Activated B cell treated with CpG ODN at 0.5 μM for 24 hours (primary cell): ENCODE measurements at places on chromosomes 5 and 9.

GRCh38 chr9:32627394-32627954 is 8.0 kb downstream of the TAF1L start:
- DNase-seq: no peak

GRCh38 chr9:135607401-135608293 is 31.7 kb downstream of the GLT6D1 start:
- DNase-seq: no peak

DNA sequence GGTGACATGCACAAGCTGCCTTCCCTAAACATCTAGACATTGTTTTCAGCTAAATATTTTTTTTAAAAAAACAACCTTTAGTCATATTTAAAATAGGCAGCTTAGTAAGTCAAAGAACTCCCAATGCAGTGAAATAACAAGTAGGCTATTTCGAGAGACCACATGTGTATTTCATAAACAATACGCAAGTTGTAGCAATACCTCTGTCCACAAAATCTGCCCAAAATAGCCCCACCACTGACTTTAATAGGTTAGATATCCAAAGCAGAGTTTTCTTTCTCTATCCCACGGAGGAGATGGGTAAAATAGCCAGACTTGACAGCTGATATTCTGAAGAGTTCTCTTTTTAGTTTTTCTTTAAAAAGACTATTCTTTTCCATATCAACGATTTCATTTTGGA is 1.2 kb downstream of the SLC24A2 start:
- no peak for DNase-seq

DNA sequence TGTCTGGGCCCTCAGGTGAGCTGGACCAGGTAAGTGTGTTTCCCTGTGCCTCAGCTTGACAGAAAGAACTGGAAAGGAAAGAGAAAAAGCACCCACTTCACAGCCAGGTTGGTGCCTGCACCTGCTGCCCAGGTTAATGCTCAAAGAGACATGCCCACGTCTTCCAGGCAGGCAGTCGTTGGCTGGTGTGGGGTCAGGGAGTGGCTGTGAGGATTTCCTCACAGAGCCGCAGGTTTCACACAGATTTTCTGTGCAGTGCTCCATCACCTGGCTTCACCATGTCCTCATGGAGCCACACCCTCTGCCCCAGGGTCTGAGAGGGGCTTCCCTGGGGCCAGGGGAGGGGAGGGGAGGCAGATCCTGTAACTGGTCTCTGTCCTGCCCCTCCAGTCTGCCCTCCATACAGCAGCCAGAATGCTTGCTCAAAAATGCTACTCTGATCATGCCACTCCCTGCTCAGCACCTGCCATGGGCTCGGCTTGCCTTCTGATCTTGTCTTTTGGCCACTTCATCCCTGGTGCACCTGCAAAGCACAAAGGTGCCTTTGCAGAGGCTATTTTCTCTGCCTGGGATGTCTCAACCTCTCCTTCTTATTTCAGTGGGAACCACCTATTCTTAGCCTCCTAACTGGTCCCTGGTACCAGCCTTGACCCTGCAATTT is 82.5 kb upstream of the UBTD2 start:
- no peak for DNase-seq

- DNase-seq: no peak
Measured at GRCh38 chr9:132983491-132984201, 5.2 kb downstream of the GFI1B start.

DNA sequence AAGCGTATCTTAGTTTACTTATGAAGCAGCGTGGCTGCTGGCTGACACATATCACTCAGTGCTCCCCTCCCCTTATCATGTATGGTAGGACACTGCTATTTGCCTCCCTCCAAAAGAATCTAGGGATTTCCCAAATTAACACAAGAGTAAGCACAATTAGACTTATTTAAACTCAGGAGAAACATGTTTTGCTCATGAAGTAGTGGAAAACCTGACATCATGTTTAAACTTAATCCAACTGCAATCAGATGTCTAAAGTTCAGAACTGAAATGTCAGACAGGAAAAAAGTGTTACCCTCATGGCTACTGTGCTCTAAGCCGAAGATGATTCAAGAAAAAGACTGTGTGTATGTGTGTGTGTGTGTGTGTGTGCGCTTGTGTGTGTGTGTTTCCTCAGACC is 324.1 kb upstream of the TNC start:
- no peak for DNase-seq
